ENCODE measurements at places on chromosomes 16 and 17.

GRCh38 chr17:21677911-21678310 is 14.4 kb upstream of the KCNJ18 start:
- DNase-seq, result no peak

DNA sequence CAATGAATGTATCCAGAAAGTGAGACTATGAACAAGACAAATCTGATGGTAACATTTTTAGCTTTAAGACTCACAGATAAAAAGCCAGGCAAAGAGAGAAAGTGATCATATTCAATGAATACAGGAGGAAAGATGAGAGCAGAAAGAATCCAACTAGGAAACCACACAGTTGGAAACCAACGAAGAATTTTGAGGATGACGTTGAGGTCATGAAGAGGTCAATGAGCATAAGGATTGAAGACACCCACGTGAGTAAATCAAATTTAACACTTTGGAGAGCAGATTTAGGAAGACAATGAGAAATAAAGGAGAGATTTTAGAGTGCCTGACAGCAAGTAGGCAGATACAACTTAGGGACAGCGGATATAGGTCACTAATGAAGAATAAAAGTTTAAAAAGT is 948.1 kb downstream of the KCNJ2 start:
- no peak for DNase-seq

DNA sequence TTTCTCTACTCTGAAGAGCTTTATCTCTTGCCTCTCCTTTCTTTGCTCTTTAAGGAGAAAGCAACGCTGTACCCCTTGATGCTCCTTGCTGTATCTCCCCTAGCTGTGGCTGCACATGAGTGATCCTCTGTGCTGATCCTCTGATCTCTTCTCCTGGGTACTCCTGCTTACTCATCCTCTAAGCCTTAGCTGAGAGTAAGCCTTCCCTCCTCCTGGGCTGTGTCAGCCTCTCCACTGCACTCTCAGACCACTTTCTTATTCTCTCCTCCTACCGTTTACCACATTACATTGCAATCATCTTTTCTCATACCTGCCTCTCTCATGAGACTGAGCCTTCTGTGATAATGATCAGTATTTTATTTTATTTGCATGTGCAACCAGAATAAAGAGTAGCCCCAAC is 25.1 kb downstream of the SOX9 start:
- DNase-seq, result no peak

DNA sequence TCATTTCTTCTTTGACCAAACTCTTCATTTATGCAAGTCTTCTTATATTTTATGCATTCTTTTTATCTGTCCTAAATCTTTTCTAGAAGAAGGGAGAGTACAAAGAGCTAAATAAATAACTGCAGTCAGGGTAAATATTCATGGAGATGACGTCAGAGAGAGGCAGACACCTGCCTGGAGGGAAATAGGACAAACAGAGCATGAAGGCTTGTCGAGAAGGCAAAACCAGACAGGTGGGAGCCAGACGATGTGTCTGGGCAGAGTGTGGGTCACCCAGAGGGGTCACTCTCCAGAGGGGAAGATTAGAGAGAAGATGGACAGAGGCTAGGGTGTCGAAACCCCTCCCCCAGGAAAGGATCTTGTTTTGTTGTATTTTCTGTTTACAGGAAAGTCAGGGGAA is 78.3 kb upstream of the RPL38 start:
- DNase-seq, result no peak

DNA sequence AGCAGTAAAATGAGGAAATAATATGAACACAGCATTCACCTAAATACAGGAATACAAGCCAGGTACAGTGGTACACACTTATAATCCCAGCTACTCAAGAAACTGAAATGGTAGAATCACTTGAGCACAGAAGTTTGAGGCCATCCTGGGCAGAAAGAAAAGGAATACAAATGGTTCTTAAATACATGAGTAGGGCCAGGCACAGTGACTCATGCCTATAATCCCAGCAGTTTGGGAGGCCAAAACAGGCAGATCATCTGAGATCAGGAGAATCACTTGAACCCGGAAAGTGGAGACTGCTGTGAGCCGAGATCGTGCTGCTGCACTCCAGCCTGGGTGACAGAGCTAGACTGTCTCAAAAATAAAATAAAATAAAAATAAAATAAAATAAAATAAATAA is 23.0 kb upstream of the SMG8 start:
- DNase-seq, result no peak

GRCh38 chr17:74759941-74760340 is 11.5 kb downstream of the NHERF1 start:
- DNase-seq, result no peak

DNA sequence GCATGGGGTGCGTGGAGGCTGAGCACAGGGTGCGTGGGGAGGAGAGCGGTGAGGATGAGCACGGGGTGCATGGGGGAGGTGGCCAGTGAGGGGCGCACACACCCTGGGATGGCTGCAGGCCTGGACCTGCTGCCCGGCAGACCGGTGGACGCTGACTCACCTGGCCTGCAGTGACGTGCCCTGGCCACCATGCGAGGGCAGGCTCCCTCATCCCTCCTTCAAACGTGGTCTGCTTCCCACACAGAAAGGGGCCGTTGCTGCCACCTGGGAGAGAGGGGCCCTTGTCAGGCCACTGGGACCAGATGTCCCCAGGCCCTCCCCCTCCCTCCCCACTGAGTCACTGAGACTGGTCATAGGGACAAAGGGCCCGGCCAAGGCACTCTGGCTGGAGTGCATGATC is 20.1 kb upstream of the APRT start:
- DNase-seq, result no peak

DNA sequence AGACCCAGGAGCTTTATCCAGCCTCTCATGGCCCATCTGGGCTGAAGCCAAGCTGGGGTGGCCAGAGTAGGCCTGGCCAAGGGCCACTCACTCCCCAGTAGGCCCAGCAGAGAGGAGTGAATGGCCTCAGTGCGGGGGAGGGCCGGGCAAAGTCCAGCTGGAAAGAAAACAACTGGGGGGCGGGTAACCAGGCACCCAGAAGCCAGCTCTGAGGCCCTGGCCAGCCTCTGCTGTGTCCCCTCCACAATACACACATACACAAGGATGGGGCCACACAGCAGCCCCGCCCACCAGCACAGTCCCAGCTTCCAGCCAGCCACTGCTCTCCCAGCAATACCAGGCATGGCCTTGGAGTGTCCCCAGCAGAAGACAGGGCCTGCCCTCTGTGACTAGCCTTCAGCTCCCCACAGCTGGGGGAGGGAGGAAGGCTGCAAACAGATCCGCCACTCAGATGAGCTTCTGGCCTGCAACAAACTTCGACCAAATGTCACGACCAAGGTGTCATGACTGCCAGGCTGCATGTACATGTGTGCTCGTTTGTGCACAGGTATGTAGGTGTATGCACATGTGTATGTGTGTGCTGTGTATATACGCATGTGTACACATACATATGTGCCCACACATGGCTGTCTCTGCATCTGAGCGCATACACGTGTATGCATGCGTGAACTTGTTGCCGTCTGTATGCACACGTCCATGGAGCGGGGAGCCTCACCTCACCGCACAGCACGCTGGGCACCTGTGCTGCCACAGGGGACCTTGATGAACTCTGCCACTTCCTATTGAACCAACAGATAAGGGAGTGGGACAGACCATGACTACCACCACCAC is 5.0 kb downstream of the CARHSP1 start:
- no peak for DNase-seq

DNA sequence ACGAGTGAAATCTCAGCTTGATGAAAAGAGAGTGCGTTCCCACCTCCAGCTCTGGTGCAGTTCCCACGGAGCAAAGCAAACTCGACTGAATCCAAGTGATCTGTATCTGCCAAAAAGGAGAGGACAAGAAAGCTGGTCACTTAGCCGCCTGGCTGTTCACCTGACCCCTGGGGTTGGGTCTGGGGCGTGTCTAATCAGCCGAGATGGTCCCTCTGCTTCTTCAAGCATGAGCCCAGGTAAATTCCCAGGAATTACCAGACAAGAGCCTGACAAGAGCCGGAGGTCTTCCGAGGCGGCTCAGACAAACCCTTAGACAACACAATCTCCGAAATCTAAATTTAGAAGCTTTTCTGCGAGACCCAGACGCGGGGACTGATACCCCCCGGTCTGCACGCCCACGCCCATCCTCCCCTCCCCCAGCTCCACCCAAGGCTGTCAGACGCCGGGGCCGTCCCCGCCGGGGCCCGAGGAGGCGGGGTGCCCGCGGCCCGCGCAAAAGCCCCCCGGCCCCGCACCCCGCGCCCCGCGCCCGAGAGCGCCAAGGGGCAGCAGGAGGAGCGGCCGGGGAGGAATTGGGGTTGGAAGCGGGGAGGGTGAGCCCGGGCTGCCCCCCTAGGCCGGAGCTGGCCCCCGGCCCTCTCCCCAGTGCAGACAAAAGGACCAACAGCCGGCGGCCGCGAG is 674 bp downstream of the ZNF821 start:
- DNase-seq, result peak; percentile 52

DNA sequence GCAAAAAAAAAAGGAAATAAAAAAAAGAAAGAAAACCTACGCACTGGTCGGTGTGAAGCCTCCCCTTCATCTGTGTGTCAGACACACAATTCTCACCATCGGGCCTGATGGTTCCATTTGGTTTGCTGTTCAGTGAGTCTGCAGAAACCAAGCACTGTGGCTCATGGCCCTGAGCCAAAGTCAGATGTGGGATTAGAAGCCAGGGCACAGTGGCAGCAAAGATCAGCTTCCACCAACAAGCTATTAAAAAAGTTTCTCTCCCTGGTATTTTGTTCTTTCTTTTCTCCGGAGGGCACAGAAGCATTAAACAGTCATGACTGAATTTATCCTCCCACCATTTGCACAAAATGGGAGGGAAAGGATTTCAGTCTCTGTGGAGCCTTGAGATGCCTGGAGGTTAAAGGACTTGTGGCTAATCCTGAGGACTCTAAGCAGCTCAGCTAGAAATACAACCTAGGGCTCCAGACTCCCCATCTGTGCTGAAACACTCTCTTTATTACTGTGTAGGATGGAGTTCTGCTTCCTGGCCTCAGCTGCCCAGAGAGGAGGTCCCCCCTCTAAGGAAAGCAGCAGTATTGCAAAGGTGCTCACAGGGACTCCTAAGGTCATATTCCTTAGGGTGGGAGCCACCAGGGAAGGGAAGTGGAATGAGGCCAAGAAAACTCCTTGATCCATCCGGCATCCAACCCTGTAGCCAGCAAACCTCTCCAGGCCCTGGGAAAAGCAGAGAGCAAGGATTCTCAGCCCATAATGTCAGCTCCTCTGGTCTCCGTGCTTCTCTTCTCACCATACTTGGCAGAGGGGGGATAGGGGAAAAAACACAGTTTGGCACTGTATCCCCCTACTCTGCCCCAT is 28.2 kb downstream of the SLC39A11 start:
- no peak for DNase-seq

DNA sequence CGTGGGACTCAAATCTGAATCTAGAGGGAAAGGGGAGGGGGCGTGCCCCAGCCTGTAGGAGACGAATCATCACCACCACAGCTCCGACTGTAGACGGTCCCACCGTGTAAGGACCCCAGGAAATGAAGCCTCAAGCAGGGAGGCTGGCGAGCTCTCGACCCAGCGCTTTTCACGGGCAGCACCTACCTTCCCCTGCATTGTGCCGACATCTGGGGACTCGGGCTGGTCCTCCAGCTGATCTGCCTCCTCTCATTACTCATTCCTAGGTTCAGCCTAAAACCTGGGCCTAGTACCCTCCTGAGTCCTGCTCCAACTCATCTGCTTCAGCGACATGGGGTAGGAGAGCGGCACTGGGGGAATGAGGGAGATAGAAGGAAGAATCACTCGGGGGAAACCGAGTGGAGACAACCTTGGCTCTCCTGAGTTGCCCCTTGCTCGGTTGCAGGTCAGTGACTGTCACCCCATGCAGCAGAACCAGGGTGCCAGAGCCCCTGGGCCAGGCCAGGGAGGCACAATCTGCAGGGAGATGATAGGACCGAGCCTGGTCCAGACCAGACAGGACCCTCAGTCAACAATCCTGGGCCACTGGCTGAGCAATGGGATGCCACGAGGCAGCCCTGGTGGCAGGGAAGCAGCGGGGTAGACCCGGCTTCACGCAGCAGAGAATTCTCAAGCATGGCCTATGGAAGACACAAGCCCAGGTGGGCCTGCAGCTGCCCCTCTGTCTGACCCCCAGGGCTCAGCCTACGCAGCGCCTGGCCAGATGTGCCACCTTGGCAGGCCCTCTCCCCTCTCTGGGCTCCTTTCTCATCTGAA is 833 bp upstream of the BCAR1 start:
- DNase-seq, result no peak

DNA sequence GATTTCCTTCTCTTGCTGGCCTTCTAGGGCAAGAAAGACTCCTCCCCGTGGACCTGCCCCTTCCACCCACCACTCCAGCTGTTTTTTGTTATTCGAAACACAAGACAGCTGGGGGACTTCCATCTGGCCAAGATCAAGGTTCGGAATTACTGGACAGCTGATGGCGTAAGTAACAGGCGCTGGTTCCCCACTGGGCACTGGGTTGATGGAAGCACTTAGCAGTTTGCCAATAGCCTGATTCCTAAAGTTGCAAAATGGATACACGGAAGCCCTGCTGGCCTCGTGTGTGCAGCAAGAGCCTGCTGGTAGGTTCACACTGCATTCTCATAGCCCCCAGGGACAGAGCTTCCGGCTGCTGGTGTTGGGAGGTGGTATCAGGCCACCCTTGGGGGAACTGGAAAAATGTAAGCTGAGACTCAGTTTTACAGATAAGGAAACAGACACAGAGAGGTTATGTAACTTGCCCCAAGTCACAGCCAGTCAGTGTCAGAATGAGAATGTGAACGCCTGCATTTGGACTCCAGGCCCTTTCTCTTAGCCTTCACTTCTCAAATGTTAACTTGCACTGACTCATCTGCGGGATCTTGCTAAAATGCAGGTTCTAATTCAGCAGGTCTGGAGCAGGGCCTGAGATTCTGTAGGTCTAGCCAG is 171.7 kb downstream of the KATNIP start:
- DNase-seq, result no peak

GRCh38 chr16:2337431-2338296 is 2.9 kb downstream of the ABCA3 start:
- no peak for DNase-seq

DNA sequence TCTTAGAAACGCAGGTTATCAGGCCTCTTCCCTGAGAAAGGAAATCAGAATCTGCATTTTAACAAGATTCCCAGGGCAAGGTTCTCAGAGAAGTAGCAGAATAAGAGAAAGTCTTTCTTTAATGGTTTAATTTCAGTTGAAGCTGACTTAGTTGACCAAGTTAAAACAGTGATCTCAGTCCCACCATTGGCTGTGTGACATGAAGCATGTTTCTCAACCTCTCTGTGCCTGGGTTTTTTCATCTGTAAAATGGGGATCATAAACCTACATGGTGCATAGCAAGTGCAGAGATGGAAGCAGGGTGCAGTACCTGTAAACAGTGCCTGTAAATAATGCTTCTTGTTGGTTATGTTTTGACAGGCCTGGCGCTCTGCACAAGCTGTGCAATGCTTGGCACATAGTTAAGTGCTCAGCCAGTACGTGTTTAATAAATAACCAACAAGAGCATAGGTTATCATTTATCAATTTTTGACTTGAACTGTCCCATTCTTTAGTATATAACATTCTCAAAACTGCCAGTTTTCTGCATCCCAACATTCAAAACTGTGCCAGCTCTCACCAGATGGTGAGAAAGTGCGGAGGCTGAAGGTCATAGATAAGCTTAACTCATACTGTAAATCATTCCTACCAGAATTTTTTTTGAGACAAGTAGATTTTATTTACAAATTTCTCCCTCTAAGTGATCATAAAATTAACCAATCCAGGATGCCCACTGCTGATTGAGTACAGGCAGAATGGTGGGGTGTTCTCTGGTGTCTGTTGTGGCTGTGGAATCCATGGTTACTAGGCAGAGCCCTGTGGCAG is 6.9 kb downstream of the C17orf67 start:
- DNase-seq, result no peak

GRCh38 chr16:83392743-83393142 is 415.0 kb upstream of the HSBP1 start:
- DNase-seq, result no peak
